ENCODE measurements at places on chromosomes 3 and 15.
A peak's percentile ranks its signal among the peaks of the same experiment; 100 is the strongest.

GRCh38 chr3:129722527-129722926, 116.1 kb upstream of the PLXND1 start:
- DNase-seq, result no peak

DNA sequence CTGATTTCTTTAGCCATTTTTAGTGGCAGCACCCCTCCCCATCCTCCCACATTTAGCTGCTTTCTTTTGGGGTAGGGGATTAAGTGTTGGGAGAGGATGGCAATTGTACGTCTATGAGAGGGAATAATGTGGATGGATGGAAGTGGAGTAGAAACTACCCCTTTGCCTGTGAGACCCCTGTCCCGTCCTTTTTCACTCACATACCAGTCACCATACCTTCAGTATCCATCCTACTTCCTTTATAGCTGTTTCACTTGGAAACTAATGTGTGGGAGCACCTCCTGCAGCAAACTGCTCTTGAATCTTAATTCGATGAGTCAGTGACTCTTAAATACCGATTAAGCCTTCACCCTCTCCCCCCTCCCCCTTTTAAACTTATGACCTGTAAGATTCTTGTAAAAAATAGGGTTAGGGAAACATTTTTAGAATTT, 730 bp downstream of the SPRED1 start:
- peak; percentile 63 for DNase-seq

GRCh38 chr3:147411815-147412241, 2.7 kb downstream of the ZIC1 start:
- DNase-seq, result no peak

DNA sequence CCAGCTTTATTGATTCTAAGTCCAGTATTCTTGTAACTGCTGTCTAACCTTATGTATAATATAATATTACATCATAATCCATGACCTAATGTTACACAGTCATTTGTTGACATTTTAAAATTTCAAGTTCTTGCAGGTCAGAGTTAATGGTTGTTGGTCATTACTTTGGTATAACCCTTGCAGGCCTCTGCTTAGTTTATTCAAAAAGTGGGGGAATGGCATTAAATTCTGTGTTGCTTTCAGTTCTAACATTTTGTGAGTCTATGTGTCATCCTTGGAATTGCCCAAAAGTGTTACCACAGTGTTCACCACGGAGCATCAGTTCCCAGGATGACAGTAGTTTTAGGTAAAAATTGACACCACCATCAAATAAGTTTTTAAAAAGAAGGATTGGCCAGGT, 174.8 kb upstream of the BCL6 start:
- no peak for DNase-seq

- DNase-seq, result no peak
These were observed 117.5 kb downstream of the EEFSEC start for GRCh38 chr3:128270559-128271492.

DNA sequence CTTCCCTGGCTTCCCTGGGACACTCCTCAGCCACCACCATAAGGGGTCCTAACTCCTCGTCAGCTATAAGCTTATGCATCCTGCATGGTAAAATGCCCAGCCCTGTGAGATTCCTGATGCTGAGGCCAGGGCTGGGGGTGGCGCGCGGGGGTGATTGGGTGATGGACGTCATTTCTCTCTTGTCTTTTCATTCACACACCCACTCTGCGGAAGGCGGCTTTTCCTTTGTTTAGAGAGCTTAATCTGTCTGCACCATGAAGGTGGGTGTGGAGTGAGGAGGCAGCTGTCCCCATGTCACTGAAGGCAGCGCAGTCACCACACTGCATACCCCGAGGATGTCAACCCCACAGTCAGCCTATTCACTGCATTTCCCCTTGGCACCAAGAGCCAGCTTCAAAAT, 110.0 kb upstream of the NSMCE3 start:
- DNase-seq, result no peak

DNA sequence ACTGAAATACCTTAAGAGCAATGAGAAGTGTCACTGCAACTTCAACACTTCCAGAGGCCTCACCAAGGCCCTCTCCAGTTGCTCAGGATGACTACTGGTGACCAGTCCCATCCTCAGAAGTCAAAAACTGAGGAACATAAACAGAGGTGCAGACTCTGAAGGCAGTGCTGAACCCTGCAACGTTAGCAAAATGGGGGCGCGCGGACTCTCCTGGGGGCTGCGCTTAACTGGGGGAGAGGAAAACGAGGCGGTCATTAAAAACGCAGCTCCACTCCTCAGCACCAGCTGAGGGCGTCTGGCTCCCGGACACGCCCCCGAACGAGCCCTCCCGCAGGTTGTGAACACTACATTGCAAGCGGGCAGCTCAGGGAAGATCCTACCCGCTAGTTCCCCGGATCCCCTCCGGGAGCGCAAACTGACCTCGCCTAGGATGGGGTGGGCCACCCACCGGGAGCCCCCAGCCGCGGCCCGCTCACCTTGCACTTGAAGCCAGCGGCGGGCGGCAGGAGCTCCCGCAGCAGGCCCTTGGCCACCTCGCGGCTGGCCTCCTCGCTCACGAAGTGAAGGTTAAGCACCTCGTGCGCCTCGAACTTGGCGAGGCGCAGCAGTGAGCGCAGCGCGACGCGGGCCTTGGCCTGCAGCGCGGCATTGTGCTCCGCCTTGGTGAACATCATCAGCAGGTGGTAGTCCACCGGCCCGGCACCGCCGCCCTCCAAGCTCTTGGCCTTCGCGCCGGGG, 711 bp downstream of the XXYLT1 start:
- DNase-seq, result peak; percentile 84

GRCh38 chr3:59508273-59508672, 458.4 kb upstream of the CFAP20DC start:
- DNase-seq, result no peak

DNA sequence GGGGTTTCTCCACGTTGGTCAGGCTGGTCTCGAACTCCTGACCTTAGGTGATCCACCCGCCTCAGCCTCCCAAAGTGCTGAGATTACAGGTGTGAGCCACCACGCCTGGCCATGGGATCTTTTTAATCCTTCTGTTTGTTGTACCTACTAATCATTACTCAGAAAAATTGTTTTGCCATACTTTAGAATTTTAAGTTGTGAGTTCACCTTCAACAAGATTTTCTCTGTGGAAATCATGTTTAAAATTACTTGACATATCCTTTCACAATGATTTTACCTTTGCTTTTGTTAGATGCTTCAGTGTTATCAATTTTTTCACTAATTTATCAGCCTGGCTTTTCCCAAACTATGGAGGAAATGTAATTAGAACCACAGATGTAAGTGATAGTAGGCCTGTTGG, 11.6 kb upstream of the MECOM start:
- DNase-seq, result no peak

DNA sequence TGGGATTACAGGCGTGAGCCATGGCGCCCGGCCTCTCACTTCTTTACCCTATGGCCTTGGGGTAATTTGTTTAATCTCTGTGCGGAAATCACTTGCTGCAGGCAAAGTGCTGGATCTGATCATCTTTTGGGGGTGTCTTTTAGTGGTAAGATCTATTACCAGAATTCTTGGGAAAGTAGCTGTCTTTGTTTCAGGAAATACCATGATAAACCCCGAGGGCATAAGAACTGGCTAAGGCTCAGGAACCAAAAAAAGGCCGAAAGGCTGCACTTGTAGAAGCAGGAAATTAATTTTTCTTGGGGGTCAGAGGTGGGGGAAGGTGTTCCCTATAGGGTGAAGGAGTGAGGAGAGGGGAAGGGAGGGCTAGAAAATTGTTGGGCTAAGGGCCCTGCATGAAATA, 22.7 kb upstream of the IGF2BP2 start:
- DNase-seq, result no peak

GRCh38 chr3:128725547-128726022, 398 bp upstream of the RAB7A start:
- DNase-seq, result no peak

DNA sequence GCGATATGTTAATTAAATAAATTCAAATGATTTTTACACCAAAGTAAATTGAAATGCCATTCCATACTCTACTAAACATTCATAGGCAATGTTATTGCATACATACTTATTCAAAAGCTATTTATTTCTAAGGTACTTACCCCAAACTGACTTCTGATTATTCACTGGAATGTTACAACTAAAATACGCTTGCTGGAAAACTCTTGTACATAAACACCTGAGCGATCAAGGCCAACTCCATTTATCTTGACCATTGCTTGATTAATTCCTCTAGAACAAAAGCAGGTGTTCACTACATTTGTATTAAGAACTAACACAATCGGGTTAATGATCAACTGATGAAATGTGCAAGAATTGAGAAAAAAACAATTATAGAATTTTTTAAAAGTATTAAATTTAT, at the start of gene SERPINI2:
SERPINI2 (minus strand) TSS at position 180 of the 400 bp plus-strand sequence. CDS start 2,208 bp downstream, outside the sequence.
- no peak for DNase-seq

DNA sequence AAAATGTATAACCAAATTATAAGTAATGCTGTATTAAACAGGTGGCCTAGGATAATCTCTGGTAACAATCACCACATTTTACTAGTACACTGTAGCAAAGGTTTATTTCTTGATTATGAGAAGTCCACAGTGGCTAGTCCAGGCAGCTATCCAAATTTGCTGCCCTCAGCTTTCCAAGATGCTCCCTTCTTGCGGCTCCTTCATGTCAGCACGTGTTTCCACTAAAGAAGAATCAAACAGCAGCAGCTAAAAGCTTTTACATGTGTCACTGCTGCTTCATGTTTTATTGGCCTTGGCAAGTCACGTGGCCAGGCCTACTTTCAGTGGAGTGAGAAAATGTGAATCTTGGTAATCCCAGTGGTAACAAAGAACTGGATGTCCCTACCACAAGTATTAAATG, 5.6 kb upstream of the RBMS3 start:
- no peak for DNase-seq

DNA sequence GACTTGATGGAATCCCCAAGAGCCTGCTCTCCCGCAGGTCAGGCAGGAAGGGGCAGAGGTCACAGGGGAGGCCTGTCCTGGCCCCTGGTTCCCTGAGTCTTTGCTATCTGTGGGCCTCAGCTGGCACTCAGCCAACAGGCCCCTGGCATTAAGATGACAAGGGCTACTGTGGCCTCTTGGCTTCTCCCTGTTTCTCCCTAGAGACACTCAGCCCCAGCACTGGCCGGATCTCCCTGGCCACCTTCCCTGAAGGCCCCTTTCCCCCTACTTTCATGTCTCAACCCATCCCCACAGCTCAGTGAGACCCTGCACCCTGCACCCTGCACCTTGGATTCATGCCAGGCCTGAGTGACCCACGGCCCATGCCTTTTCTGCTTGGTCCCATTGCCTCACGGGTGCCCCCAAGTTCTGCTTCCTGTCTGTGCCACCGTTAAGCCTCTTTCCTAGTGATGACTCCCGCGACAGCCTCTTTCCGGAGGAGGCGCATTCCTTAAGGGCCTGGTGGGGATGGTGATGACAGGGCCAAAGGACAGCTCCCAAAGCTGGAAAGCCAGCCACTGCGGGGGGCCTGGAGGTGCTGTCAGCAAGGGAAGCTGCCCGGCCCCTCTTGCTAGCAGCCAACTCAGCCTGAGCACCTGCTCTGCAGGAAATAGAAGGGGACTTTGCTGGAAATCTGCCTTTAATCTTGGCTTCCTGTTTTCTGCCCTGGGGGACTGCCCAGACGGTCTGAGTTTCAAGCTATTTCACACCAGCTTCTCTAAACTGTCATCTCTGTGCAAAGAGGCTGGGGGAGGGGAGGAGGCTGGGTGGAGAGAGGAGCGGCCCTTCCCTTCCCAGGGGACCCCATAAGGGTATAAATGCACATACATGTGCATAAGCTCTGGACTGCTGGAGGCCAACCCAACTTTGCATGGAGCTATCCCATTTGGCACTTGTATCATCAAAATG, 4.8 kb upstream of the CSK start:
- peak; percentile 91 for DNase-seq

- DNase-seq, result no peak
These were observed 60.8 kb upstream of the ZBTB38 start for GRCh38 chr3:141307351-141308059.

GRCh38 chr3:12797892-12798558, 1.5 kb downstream of the CAND2 start:
- no peak for DNase-seq

- no peak for DNase-seq
These were observed 73.6 kb downstream of the MESD start for GRCh38 chr15:80916056-80916455.

GRCh38 chr3:190038050-190038933, 82.4 kb downstream of the P3H2 start:
- peak; percentile 71 for DNase-seq

DNA sequence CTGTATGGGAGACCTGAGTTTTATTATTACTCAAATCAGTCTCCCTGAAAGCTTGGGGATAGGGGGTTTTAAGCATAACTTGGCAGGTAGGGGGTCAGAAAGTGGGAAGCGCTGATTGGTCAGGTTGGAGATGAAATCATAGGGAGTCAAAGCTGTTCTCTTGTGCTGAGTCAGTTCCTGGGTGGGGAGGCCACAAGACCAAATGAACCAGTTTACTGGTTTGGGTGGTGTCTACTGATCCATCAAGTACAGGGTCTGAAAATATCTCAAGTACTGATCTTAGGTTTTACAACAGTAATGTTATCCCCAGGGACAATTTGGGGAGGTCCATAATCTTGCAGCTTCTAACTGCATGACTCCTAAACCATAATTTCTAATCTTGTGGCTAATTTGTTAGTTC, 17.8 kb upstream of the IQCF6 start:
- no peak for DNase-seq
